ENCODE measurements at places on chromosomes 12 and 14.

- no peak for DNase-seq
These were observed 314 bp upstream of the HOTAIR start for GRCh38 chr12:53975064-53975471.

DNA sequence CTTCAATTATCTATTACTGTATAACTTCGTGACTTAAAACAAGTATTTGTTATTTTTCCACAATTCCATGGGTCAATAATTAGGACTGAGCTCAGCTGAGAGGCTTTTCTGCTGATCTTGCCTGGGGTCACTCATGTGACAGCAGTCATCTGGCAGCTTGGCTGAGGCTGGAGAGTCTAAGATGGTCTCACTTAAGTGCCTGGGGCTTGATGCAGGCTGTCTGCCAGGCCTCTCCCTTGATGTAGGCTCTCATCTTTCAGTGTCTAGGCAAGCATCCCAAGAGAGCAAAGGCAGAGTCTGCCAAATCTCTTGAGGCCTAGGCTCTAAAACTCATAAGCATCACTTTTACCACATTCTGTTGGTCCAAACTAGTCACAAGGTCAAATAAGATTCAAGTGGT is 93.2 kb downstream of the NKX2-1 start:
- DNase-seq, result no peak

GRCh38 chr12:53052419-53053217 is 2.8 kb downstream of the TNS2 start:
- no peak for DNase-seq

GRCh38 chr14:96616161-96616721 is 114.1 kb downstream of the PAPOLA start:
- no peak for DNase-seq

GRCh38 chr14:101369916-101370592 is 191.2 kb upstream of the DIO3 start:
- no peak for DNase-seq

GRCh38 chr12:98238515-98239130 is 276.8 kb upstream of the TMPO start:
- no peak for DNase-seq

DNA sequence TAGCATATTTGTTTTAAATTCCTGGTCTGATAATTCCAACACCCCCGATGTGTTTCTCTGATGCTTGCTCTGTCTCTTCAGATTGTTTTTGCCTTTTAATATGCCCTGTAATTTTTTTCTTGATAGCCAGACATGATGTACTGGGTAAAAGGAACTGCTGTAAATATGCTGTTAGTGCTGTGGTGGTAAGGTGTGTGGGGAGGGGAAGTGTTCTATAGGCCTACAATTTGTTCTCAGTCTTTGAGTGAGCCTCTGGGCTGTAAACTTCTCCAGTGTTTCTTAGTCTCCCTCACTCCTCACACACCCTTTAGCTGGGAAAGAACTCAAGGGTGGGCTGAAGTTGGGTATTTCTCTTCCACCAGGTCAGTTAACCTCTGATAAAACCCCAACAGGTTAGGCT is 147.0 kb upstream of the OR4E1 start:
- no peak for DNase-seq

DNA sequence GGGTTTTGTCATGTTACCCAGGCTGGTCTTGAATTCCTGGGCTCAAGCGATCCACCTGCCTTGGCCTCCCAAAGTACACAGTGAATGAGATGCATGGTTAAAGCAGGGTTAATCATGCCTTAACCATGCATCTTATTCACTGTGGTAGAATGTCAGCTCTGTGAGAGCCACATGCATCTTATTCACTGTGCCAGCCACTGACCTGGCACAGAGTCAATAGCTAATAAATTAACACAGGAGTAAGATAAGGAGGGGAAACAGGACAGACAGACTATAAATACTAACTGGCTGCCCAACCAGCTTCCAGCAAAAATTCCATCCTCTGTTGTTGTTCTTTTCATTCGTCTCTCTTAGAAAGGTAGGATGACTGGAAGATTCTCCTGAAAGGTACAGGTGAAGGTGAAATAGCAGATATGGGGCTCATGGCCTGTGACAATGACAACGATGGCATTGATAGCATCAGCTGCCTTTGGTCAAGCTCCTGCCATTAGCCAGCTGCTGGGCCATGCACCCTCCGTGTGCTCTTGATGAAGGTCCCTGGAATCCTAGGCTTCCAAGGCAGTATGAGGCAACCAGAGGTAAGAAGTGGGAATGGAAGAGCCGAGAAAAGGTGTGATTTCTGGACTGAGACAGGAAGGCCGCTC is 76.6 kb downstream of the ZNF664 start:
- no peak for DNase-seq

DNA sequence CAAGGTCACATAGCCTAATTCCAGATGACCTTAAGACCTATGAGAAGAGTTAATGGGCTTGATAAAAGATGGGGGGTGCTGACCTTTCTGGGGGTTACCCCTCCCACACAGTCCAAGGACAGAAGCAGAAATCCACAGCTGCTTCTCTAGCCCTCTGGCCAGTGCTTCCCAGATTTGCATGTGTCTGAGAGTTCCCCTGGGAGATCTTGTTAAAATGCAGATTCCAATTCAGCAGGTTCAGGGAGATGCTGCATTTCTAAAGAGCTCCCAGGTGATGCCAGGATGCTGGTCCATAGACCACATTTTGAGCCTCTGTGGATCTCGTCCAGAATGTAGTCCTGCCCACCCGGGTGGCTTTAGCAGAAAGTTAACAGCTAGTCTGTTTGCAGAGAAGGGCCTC is 82.1 kb downstream of the WSCD2 start:
- DNase-seq, result no peak

GRCh38 chr12:76698966-76699365 is 64.9 kb upstream of the ZDHHC17 start:
- no peak for DNase-seq

DNA sequence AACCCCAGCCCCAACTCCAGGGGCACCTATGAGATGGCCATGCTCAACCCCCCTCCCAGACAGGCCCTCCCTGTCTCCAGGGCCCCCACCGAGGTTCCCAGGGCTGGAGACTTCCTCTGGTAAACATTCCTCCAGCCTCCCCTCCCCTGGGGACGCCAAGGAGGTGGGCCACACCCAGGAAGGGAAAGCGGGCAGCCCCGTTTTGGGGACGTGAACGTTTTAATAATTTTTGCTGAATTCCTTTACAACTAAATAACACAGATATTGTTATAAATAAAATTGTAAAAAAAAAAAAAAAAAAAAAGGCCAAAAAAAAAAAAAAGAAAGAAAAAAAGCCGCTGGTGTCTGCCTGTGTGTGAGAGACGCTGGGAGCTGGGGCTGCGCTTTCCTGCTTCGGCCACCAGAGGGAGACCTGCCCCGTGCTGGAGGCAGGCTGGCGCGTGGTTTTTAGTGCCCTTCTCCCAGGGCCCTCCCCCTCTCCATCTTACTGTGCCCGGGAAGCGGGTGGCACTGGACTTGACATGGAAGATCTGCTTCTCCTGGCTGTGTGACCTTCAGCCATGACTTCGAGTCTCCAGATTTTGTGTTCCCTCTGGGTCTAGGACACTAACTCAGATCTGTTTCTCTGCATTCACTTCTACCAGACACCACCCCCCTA is 3.4 kb upstream of the NXPH4 start:
- peak; percentile 75 for DNase-seq

- DNase-seq, result no peak
These were observed 11.3 kb upstream of the SLC38A2 start for GRCh38 chr12:46383654-46384450.

GRCh38 chr12:108750526-108750925 is 19.2 kb upstream of the CORO1C start:
- no peak for DNase-seq

GRCh38 chr12:89663577-89664357 is 44.9 kb downstream of the ATP2B1 start:
- DNase-seq, result no peak

DNA sequence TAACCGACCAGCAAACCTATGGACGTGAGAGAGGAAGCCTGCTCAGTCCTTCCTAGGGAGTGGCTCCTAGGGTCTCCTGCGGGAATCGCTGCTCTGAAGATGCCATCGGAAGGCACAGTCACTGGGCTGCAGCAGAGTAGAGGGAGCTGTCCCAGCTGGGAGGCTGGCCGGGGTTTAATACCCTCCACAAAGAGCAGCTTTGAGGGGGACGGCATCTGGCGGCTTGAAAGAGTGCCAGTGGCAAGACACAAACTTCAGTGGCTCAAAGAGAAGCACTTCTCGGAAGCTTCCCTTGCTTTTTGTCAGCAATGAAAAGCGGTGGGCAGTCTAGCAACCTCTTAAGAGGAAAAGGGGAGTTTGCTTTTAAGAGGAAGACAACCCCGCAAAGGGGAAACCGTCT is 114.6 kb downstream of the TMEM132C start:
- DNase-seq, result no peak

DNA sequence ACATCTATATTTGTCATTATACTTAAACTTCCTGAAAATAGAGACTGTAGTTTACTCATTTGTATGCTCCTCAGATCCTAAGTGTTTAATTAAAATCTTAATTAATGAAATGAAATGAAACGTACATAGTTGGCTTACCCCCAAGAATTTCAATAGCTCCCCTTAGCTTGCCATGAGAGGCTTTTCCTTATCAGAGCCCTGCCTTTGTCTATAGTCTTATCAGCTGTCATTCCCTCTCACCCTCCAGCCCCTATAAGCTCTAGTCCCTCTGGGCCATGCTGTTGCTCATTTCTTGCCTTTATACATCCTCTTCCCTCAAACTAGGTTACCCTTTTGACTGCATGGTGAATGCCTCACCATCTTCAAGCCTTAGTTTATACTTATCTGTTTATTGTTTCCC is 1.1 kb upstream of the RTRAF start:
- no peak for DNase-seq

GRCh38 chr12:47021298-47021697 is 58.1 kb upstream of the PCED1B start:
- DNase-seq, result no peak

DNA sequence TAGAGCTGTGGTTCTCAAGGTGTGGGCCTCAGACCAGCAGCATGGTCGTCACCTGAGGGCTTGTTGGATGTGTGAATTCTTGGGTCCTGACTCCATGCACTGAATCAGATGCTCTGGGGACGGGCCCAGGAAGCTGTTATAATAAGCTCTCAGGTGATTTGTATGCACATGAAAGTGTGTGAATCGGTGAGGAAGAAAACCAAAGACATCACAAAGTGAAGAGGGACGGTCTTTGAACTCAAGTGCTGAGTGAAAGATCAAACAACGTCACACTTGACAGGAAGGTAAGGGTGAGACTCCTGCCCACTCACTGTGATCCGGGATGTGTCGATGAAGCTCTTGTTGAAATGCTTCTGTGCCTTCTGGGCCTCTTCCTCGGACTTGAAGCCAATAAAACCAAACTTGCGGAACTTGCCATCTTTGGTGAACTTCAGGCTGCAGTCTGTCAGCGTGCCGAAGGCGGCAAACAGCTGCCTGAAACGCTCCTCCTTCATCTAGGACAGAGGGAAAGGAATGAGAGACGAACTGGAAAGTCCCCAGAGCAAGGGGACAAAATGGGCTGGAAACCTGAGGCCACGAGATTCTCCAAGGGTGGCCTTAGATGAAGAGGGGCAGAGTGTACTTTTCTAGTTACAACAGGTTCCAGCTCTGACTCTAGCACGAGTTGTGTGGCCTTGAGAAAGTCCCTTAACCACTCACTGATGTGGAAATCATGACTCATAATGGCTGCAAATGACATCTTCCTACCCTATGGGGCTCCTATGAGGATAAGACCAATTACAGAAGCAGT is 4.0 kb downstream of the RBM19 start:
- no peak for DNase-seq

GRCh38 chr12:124560146-124560890 is 7.1 kb downstream of the NCOR2 start:
- DNase-seq, result no peak

DNA sequence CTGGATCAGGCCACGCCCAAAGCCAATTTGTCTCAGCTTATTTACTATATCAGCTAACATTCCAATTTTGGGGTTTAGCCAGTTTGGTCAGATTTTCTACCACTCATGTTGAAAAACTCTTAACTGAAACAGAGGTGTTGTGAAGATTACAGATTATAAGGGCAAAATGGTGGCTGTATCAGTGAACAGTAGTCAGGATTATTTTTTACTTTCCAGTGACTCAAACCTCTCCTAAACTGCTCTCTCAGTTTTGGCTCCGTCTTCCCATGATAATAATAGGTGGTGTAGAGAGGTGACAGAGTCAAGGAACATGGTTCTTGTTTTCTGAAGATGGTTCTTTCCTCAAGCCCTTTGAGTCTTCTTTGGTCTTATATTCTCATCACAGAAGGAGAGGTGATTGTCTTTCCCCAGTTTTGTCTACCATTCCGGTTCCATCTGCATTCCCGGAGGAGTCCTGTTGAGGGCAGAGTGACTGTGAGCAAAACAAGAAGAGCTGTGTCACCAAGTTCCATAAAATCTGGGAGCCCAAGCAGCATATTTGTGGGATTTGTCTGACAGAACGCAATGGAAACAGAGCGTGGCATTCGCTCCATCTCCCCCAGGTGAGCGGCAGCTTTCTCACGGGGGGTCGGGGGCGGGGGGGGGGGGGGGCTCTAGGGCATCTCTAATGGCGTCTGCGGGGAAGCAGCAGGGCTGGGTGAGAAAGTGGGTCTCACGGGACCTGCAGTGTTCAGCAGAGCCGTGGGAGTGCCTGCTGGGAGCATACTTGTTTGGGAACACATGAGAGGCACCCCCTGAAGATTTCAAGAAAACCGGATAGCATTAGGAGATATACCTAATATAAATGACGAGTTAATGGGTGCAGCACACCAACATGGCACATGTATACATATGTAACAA is 59.1 kb downstream of the TBC1D30 start:
- no peak for DNase-seq

GRCh38 chr12:52232203-52232673 is 805 bp upstream of the KRT7 start:
- no peak for DNase-seq

- no peak for DNase-seq
These were observed 1.2 kb upstream of the WSB2 start for GRCh38 chr12:118061873-118062843.

DNA sequence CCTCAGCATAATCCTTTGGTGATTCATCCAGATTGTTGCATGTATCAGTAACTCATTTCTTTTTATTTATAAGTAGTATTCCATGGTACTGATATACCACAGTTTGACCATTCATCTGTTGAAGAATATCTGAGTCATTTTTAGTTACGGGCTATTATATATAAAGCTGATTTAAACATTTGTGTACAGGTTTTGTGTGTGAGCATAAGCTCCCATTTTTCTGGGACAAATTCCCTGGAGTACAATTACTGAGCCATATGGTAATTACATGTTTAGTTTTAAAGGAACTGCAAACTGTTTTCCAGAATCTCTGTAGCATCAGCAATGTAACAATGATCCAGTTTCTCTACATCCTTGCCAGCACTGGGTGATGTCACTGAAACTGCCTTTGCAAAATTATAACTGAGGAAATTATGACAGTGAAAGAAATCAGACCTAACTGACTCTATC is 236.2 kb upstream of the KRR1 start:
- DNase-seq, result no peak

DNA sequence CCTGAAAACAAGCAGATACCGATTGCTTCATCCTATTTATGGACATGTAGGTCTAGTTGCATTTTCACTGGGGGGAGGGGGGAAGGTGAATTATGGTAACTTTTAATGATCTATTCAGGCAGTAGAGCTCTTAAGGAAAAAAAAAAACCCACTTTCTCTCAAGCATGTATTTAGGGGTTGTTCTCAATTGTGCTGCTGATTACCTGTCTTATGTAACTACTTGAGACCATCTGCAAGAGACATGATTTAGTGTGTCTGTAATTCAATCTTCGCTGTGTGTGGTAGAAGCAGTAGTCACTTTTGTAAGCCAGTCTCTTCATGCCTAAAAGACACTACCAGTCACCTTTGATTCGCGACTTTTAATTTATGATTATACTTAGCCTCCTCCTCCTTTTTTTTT is 8.9 kb downstream of the CALM1 start:
- DNase-seq, result no peak

Data from stimulated activated CD8-positive, alpha-beta memory T cell treated with anti-CD3 and anti-CD28 coated beads, Interleukin-7, amount 100 ng/mL, for 1 hour (primary cell).